ENCODE measurements at places on chromosomes 13 and 19. TPM values are rescaled to one million over a fixed set of nuclear protein-coding genes. Genes with fewer than 3 reads are reported as not detected.

DNA sequence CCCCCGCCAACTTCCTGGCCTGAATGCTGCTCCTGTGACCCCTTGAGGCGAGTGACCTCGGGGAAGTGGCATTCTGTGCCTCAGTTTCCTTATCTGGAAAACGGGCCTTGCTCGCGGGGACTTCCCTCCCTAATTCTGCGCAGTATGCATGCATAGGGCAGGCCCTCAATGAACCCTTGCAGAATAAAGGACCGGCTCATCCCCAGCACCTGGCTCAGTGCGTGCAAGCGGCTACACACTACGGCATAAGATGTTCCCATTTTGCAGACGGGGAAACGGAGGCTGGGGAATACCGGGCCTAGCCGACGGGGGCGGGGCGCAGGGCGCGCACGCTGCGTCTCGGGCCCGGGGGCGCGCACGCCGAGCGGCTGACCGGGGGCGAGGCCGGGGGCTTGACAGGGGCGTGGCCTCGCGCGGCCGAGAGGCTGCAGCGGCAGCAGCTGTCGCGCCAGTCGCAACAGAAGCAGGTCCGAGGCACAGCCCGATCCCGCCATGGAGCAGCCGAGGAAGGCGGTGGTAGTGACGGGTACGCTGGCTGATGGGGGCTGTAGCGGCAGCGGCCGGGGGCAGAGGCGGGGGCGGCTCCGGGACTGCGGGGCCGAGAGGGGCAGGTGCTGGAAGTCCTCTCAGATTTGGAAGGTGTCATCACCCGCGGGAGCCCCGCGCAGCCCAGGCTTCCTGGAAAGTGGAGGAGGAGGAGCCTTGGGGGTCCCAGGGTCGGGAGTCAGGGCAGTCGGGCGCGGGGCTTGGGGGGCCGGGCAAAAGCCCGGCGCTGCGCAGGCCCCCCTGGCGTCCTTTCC lies at the start of gene PGPEP1:
Gene PGPEP1 (plus strand): TSS at position 409 of the 800 bp plus-strand sequence. CDS start 84 bp downstream, at position 493.
- DNase-seq, result no peak

DNA sequence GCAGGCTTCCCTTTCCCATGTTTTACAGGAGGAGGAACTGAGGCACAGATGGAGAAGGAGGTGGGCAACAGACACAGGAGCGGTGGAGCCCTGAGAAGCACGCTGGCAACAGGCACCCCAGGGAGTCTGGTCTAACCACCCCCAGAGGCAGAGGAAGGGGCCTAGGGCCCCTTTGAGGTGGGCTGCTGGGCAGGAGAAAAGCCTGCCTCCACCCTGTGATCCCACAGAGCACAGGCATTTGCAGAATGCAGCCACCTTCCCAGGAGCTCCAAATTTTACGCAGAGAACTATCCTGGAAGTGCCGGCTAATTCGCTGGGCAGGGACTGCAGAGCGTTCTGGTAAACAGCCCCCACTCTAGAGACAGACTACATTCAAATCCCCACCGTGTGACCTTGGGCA lies 30.4 kb downstream of the RAB20 start:
- DNase-seq, result no peak

GRCh38 chr19:4705413-4706131 lies 18.1 kb downstream of the DPP9 start:
- peak; percentile 79 for DNase-seq

DNA sequence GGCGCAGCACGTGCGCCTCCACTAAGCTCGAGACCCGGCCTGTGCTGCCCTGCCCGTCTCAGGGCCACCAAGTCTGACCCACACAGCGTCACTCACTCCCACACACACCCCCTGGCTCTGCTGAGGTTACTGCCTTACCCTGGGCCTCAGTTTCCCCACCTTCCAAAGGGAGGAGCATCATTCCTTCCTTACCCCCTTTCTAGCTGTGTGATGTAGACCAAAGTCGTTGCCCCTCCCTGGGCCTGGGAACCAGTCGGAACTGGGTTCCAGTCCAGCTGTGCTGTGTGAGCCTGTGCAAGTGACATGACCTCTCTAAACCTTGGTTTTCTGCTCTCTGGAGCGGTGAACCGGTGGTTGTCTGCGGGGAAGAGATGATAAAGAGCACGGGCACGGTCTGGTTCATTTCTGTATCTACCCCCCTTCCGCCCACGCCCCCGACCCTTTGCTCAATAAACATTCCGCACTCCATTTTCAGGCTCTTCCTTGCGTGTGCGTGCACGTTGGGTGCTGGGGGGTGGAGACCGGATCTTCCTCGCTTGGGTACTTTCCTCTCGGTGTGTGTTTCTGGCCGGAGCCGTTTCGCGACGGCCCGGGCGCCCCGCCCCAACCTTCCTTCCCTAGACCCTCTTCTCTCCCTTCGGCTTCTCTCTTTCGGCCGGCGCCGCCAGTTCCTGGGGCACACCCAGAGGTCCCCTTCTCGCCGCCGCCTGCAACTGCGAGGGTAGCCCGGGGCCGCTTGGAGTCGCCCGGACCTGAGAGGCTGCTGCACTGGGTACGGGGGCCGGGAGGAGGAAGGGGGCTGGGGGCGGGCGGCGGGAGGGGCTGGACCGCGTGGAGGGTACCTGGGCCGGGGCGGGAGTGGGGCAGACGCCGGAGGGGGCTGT lies at the start of gene ZNF581:
Gene ZNF581 (plus strand): TSS at position 647 of the 884 bp plus-strand sequence. CDS start 923 bp downstream, outside the sequence.
- DNase-seq, result peak; percentile 72

- no peak for DNase-seq
These were observed 2136.8 kb downstream of the PCDH9 start for GRCh38 chr13:65093357-65093756.

DNA sequence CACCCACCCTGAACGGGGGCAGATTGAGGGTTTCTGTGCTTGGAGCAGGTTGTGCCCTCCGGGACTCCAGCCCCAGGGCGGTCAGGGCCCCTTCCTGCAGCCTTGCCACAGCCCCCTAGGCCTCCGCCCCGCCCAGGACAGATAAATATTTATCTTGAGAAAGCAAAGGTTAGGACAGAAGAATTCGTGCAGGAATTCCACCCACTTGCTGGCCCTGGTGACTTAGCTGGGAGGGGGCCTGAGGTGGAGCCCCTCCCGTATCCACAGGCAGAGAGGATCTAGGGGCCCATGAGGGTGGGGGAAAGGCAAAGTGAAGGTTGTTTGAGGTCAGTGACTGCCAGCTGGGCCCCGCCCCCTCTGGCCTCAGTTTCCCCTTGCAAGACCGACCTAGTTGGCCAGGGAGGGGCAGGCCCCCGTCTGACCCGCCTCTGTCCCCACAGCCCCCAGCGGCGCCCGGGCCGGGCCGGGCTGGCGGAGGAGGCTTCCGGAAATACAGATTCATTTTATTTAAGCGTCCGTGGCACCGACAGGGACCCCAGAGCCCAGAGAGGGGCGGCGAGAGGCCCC lies 5.2 kb downstream of the MIDN start:
- DNase-seq, result peak; percentile 77

DNA sequence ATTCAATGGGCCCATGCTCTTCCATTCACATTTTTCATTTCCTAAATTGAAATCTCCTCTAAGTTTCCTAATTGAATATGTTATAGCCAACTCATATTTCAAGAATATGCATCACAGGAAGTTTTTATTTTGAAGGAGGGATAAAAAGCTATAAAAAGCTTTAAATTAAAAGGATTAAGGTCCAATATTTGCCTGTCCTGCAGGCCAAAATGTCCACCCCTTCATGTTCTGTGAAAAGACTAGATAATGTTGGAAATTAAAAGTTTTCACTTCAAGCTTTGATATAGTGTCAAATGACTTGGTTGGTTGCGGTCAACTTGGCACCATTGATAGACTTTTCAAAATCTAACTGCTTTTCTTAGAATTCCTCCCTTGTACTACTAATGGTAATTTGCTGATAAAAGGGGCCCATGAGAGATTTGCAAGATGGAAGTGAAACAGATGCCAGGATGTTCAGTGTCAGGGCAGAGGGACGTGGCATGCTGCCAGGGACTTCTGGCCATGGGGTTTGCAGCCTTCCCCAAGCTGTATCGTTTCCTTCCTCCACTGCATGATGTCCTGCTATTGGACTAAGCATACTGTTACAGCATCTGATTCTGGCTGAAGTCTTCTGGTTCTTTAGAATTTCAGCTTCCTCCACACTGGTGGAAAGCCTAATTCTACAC lies 547.3 kb upstream of the MIR17HG start:
- DNase-seq, result no peak

DNA sequence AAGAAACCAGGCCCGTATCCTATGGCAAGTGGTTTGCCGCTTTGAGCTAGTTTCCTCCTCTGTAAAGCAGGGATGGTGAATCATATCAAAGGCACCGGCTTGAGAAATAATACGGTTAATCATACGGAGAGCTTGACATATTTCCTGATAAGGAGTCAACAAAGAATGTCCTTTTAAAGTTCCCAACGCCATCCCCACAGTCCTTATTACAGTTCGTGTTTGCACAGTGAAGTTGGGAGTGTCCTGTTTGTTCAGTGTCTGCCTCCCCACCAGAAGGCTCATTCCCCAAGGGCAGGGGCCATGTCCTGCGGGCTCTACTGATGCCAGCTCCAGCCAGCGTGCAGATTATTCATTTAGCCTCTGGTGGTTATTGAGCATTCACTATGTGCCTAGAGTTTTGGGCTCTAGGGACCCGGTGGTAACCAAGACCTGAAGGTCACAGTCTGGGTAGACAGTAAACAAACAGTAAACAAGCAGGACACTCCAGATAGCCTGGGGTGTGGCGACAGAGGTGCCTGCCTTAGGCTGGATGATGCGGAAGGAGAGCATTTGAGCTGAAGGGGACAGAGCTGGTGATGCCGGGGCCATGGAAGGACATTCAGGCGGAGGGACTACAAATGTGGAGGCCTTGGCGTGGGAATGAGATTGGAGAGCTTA lies 6.3 kb downstream of the GRAMD1A start:
- peak; percentile 44 for DNase-seq

DNA sequence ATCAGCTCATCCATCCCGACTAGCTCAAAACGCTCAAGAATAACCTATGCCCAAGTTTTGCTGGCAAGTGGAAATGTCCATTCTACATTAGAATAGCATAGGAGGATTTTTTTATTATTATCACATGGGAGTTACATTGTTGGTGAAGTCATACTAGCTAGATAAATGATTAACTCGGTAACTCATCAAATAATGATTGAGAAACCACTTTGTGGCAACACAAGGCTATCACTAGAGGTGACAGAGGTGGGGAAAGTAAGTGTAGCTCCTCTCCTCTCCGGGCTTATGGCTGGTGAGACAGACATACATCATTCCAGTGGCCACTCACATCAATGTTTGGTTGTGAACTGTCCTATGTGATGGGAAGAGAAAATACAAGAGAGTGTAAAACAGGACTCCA lies 161.6 kb downstream of the ZIC5 start:
- DNase-seq, result peak; percentile 85

DNA sequence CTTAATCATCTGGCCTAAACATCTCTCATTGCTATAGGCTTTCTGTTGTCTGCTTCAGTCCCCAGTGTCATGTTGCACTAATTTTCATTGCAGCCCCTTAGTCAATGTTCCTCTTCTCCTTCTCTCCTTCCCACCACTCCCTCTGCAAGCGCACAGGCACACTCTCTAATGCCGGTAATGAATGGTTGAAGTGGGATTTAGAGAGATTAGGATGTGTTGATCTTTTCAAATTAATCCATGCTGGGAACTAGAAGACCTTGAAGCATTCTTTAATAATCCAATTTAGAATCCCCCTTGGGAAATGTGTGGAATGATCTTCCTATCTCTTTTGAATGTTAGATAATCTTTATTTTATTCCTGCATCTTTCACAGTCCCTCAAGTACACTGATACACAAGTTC lies 33.2 kb upstream of the NDFIP2 start:
- DNase-seq, result no peak

- DNase-seq, result no peak
These were observed 13.0 kb downstream of the ZIC5 start for GRCh38 chr13:99958406-99959126.

- no peak for DNase-seq
These were observed 224.2 kb downstream of the RGCC start for GRCh38 chr13:41681587-41681986.

The ZNF264 gene
- 37.5 TPM for total RNA-seq

DNA sequence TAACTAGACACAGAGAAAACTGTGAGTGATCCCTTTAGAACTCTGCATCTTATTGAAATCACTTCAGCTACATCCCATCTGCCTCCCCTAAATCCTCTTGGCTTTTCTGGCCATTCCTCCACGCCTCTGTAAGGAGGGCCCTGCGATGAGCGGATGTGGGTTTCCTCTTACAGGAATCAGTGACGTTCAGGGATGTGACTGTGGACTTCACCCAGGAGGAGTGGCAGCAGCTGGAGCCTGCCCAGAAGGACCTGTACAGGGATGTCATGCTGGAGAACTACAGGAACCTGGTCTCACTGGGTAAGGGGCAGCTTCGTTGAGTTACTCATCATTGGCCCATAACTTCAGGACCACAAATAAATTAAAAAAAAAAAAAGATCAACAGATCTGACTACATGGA lies 18.5 kb downstream of the ZNF71 start:
- no peak for DNase-seq

The MISP3 gene
- total RNA-seq, result 1.3 TPM

GRCh38 chr19:14059652-14060155 lies 2.2 kb downstream of the PALM3 start:
- no peak for DNase-seq

DNA sequence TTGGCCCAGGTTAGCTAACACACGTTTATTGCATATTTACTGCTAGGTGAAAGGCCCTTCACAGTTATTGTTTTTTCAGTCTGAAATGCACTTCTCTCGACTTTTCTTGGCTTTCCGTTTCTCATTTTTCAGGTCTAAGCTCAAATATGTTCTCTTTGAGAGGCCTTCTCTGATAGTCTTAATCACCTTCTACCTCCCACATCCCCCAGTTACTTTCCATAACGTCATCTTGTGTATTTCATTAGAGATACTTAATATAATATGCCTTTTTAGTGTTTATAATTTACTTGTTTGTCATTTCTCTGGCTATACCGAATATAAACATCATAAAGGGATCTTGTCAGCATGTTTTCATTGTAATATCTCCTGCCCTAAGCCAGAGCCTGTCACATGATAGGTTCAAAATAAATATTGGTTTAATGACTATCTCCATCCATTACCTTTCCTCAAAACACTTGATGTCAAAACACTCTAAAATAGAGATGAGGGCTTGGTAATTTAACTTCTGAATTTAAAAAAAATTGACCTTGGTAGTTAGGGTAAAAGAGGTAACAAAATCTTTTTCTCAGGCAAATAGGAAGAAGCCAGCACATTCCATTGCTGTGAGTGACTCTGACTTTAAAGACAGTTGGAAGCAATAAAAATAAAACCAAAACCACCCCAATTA lies 168.6 kb upstream of the RFC3 start:
- DNase-seq, result no peak
